ENCODE measurements at places on chromosomes 12 and 14. TPM values are rescaled to one million over a fixed set of nuclear protein-coding genes. Genes with fewer than 3 reads are reported as not detected.

BICD1 gene
- 33.8 TPM for total RNA-seq

TRHDE gene
- 34.0 TPM for total RNA-seq

GRCh38 chr12:2295941-2296461, 243.2 kb downstream of the CACNA1C start:
- peaks cover 7% of the 10 kb centered on the region for H3K4me1 ChIP-seq
- DNase-seq, result no peak
- H3K27me3 ChIP-seq, result no peaks in the 10 kb centered on the region
- no peak overlapping the region for H3K4me3 ChIP-seq

GRCh38 chr14:101578489-101578888, 17.2 kb downstream of the DIO3 start:
- no peak overlapping the region for H3K27ac ChIP-seq
- H3K4me1 ChIP-seq, result no peaks in the 10 kb centered on the region
- H3K4me3 ChIP-seq, result no peak overlapping the region
- DNase-seq, result no peak
